SK-N-SH (cell line): ENCODE measurements at places on chromosomes 4 and X. TPM values are rescaled to one million over a fixed set of nuclear protein-coding genes. Genes with fewer than 3 reads are reported as not detected.

DNA sequence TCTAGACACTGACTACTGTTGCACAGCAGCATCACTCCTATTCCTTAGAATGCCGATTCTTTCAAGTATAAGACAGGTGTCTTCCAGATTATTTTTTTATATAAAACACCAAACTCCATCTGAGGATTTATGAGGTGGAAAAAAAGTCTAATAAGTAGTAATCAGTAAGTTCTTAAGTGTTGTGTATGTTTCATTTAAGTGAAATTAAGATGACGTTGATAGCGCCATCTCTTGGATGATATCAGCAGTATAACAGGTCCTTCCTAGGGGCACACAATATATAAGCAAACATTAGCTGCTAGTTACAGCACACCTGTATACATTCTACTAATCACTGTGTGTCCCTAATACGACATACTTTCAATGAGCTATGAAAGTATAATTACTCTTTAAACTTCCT is 99.6 kb upstream of the STS start:
- DNase-seq, result no peak
- no peak overlapping the region for H3K4me3 ChIP-seq

DNA sequence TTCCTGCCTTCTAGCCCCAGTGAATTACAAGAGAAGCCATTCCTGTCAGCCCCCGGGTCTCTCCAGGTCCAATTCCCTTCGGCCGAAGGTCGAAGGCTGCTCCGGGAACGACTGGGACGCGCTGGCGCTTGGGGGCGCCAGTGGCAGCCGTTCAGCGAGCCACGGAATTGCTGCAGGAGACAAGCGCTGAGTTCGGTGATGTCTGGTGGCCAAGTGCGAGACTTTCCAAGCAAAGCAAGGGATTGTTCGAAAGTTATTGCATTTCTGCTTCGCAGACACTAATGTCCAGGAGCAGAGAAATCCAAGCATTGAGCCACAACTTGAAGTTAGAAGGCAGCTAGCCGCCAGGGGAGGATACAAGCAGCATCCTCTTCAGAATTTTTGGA is 1.1 kb upstream of the DKK2 start:
- H3K4me3 ChIP-seq, result peak overlapping the region; percentile 83
- H3K4me1 ChIP-seq, result no peaks in the 10 kb centered on the region
- no peaks in the 10 kb centered on the region for H3K27me3 ChIP-seq
- peaks cover 3% of the 10 kb centered on the region for H3K36me3 ChIP-seq
- peak; percentile 67 for DNase-seq
- H3K27ac ChIP-seq, result peak overlapping the region; percentile 81; the same call in 1 of the 2 replicates

DNA sequence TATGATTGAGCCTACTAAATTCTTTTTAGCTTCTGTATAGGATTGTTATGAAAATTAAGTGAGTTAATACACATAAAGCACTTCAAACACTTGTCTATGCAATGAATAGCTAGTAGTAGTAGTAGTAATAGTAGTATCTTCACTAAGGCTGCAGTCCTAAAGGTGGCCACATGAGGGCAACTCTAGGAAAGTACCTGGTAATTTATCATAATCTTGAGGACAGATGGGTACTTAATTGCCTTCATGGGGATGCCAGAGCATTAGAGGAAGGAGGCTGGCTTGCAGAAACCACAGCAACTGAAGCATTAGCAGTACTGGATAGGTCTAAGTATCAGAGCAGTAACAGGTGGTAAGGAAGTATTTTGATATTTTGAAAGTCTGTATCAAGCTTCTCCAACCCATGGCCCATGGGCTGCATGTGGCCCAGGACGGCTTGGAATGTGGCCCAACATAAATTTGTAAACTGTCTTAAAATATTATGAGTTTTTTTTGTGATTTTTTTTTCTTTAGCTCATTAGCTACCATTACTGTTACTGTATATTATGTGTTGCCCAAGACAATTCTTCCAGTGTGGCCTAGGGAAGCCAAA is 17.3 kb downstream of the NIPAL1 start:
- peak; percentile 40 for DNase-seq
- no peaks in the 10 kb centered on the region for H3K27me3 ChIP-seq
- no peak overlapping the region for H3K4me3 ChIP-seq

DNA sequence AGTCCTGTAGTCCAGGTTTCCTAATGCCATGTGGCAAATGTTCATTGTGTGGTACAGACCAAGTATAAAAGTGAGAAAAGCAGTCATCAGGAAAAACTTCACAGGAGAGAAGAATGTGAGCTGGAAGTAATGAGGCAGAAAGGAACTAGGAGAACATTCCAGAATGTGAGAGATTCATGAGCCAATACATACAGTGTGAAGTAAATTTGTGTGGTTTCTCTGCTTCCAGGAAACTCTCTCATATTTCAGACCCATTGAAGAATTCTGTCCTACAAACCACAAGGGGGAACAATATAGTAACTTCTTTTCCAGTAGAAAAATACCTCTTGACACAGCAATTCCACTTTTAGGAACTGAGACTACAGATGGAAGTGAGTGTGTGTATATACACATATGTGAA is 136.5 kb downstream of the RNF150 start:
- no peak overlapping the region for H3K4me3 ChIP-seq
- no peak for DNase-seq
- no peaks in the 10 kb centered on the region for H3K27me3 ChIP-seq
- peaks cover 10% of the 10 kb centered on the region for H3K36me3 ChIP-seq
- H3K27ac ChIP-seq, result peak overlapping the region; percentile 36; the same call in 1 of the 2 replicates

Gene GSX2
- polyA plus RNA-seq, result 0.02 and 0.41 TPM in 2 replicates

GRCh38 chr4:55312489-55313101 is 33.4 kb upstream of the SRD5A3 start:
- H3K4me3 ChIP-seq, result no peak overlapping the region
- DNase-seq, result peak; percentile 19
- H3K4me1 ChIP-seq, result no peaks in the 10 kb centered on the region
- H3K36me3 ChIP-seq, result no peaks in the 10 kb centered on the region

Gene GCNA
- 1.8 and 2.5 TPM in 2 replicates for polyA plus RNA-seq

Gene FGFBP1
- polyA plus RNA-seq, result 0.11 and 0.13 TPM in 2 replicates

GRCh38 chr4:36351082-36351666 is 69.8 kb downstream of the DTHD1 start:
- H3K27me3 ChIP-seq, result no peaks in the 10 kb centered on the region
- H3K4me3 ChIP-seq, result no peak overlapping the region
- H3K4me1 ChIP-seq, result no peaks in the 10 kb centered on the region
- H3K36me3 ChIP-seq, result no peaks in the 10 kb centered on the region
- H3K27ac ChIP-seq, result no peak overlapping the region

DNA sequence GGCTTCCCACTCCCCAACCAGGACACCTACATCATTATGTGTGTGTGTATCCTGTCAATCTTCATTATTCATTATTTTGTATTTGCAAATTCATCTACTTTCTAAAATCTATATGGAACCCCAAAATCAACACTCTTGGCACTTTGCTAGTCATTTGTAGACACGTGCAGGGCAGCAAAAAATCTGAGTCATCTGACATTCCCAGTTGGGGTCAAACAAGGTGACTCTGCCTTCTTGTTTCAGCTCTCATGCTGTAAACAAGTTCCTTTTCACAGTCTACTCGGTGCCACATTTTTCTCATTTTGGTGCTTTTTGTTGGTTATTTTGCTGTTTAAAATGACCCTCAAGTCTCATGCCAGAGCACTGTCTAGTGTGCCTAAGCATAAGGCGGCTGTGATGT is 5.9 kb downstream of the MRFAP1L1 start:
- peaks cover 18% of the 10 kb centered on the region for H3K4me1 ChIP-seq
- H3K27me3 ChIP-seq, result no peaks in the 10 kb centered on the region
- H3K36me3 ChIP-seq, result peaks cover 22% of the 10 kb centered on the region; the same call in 1 of the 2 replicates
- H3K4me3 ChIP-seq, result no peak overlapping the region
- H3K27ac ChIP-seq, result no peak overlapping the region
- no peak for DNase-seq

DNA sequence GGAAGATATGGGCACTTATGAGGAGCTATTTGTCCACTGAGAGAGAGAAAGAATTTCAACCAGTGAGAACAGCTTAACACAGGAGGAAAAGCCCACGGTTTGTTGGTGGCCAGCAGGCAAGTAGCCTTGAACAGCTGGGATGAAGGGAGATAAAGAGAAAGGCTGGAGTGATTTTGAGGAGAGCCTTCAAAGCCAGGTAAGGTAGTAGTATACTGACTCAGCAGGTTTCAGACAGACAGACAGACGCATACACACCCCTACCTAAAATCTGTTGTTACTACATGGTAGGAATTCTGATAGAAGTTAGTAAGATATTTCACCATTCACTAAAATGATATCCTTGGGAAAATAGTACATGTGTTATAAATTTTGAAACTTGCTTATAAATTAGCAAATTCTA is 60.5 kb downstream of the SEC24D start:
- no peaks in the 10 kb centered on the region for H3K27me3 ChIP-seq
- peaks cover 41% of the 10 kb centered on the region for H3K4me1 ChIP-seq

- no peak for DNase-seq
- H3K27me3 ChIP-seq, result no peaks in the 10 kb centered on the region
- H3K27ac ChIP-seq, result no peak overlapping the region
- peaks cover 46% of the 10 kb centered on the region for H3K36me3 ChIP-seq
- H3K4me1 ChIP-seq, result no peaks in the 10 kb centered on the region
These were observed 30.6 kb upstream of the MANBA start for GRCh38 chr4:102791318-102791835.
